Epithelial cell of proximal tubule (primary cell): ENCODE measurements at places on chromosomes 16 and 17. TPM values are rescaled to one million over a fixed set of nuclear protein-coding genes. Genes with fewer than 3 reads are reported as not detected.

HOXB13 gene
- not detected in 2 replicates for total RNA-seq

CCL7 gene
- 0.17 TPM in 1 of 2 replicates, not detected in the other for total RNA-seq

WFDC1 gene
- not detected in 2 replicates for total RNA-seq

PPP1R27 gene
- 0.17 and 0.36 TPM in 2 replicates for total RNA-seq

MLYCD gene
- 2.9 TPM in 2 replicates for total RNA-seq

FBXO31 gene
- total RNA-seq = 14.8 and 18.0 TPM in 2 replicates

GRCh38 chr17:74271281-74271680 is 2.8 kb upstream of the DNAI2 start:
- no peak for DNase-seq

DNA sequence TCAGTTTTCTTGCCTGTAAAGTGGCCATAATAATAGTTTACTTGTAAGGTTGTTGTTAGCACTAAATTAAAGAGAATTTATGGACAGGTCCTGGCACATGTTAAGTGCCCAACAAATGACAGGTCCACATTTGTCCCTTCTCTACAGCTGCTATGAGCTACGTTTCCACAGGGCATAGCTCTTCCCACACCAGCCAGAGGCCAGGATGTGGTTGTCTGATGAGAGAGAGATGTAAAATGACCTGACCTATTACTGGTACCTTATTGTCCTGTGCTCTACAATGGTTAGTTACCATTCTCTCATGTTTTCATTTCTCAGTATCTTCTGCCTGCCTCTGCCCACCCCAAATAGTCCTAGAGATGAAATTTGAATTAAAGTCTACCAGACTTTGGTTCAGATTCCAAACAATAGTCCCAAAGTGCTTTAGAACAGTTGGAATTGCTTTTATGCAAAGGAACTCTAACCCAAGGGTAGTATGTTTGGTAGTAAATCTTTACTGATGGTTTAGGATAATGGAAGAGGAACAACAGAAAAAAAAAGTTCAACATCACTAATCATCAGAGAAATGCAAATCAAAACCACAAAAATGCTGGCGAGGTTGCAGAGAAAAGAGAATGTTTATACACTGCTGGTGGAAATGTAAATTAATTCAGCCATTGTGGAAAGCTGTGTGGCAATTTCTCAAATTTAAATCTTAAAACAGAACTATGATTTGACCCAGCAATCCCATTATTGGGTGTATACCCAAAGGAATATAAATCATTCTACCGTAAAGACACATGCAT is 57.1 kb upstream of the ANKFN1 start:
- DNase-seq = no peak

- no peak for DNase-seq
Observed at GRCh38 chr16:76360404-76360803, 83.2 kb downstream of the CNTNAP4 start.

DNA sequence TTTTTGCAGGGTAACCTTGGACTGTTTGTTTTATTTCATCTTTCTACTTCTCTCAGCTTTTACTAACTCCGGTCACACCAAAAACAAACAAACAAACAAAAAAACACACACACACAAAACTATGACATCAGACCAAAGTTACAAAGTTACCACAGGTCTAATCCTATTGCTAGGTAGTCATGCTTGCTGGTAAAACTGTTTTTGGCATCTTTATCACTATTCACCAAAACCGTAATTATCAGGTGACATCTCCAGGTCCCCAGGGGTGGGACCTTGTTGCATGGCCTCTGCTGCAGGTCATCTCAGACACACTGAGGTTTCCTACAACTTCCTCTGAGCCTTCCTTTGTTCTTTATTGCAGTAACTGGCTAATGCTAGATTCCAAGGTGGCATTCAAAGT is 162.3 kb downstream of the ABCA8 start:
- DNase-seq = no peak

DNA sequence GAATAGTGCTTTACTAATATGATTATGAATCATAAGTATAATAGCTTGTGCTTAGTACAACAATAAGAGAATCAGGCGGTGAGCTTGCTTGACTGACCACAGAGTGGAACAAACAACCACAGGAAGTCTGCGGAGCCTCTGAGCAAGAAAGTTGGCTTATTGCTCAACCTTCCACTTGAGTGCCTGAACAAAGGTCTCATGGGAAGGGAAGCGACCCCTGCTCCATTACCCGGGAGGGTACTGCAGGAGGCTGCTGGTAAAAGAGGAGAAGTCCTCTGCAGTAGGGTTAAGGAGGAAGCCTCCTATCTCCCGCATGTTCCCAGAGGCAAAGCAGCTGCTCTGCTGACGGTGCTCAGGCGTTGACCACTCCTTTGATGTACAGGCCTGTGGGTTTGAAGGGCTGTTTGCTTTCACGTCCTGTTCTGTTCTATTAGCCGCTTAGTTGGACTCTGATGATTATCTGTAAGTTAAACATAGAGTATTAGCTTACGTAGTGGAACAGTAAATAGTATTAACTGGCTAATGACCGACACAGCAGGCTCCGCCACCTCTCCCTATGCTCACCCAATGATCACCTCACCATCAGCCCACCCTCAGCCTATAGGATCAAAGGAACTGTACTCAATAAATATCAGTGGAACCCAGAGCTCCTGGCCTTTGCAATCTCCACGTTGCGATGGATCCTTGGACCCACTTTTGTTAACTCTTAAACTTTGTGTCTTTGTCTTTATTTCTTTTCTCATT is 17.5 kb downstream of the ALOX15B start:
- no peak for DNase-seq

GRCh38 chr16:727291-727977 is 528 bp downstream of the HAGHL start:
- no peak for DNase-seq

DNA sequence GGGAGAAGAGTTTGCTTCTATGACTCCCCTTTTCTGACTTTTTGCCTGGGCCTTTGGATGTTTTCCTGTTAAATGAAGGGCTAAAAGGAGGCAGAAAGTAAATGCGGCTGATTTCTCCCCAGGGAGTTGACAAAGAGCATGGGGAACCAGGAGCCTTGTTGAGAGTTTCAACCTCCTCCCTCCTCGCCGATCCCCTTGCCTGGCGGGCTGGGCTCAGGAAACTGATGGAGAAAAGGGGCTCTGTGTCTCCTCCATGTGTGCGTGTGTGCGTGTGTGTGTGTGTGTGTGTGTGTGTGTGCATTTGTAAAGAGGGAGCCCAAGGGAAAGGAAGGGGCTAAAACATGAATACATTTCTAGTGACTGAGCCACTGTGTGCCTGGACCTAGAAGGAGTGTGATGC is 94.5 kb downstream of the ZDHHC7 start:
- no peak for DNase-seq

GRCh38 chr17:77616254-77616731 is 342.2 kb upstream of the TNRC6C start:
- no peak for DNase-seq
